A172 (cell line): ENCODE measurements at places on chromosomes 5 and 9.

- peak; percentile 71 for DNase-seq
Measured at GRCh38 chr5:159850160-159850559, 66.1 kb upstream of the ADRA1B start.

DNA sequence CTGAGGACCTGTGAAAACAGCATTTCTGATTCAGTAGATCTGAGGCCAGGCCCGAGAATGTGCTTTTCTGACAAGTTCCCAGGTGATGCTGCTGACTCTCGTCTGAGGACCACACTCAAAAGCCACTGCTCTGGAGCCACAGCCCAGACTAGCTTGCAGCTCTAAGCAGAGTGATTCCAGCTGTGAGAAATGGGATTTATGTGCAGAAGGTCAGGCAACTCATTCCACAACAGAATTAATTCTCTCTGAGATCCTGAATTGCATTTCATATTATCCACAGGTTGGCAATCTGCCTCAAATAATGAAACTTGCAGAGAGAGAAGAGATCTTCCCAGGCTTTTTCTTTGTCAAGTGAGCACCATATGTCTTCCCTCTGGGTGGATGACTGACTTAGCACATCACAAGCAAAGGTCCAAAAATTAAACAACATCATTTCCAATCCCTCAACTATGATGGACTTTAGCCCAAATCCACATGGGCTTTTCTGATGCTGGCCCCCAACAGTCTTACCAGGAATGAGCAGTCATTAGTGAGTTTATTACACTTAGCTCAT lies 140.2 kb downstream of the ALDH1A1 start:
- no peak for DNase-seq

DNA sequence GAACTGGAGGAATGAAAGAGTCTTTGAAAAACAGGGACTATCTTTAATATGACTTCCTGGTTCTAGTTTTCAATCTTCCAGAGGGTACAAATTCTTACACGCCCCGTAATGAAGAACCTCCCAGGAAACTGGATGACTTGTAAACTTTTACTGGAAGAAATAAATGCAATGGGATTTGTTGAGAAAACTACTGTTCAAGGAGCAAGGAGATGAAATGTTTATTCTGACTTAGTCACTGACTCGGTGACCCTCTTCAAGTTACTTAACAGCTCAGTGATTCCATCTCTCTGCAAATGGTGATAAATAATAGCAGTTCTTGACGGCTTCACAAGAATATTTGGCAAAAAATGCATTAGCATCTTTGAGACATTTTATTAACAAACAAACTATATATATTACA lies 858.6 kb downstream of the PTPRD start:
- peak; percentile 1 for DNase-seq

GRCh38 chr5:51172903-51173626 lies 210.2 kb upstream of the ISL1 start:
- no peak for DNase-seq

DNA sequence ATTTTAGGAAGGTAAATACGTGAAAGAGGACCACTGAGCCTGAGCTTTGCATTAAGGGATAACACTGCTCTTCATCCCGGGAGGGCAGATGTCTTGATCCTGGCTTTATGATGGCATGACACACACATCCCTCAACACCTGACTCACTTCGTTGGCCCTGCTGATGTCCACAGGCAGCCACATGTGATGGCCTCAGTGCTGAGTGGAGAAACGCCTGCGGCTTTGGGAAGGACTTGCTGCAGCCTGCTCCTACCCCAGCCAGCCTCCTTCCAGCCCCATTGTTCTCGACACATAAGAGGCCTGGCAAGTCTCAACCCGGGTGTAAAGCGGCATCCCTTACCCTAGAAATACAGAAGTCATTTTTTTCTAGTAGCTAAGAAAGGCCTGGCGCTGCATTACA lies 169.0 kb downstream of the SYK start:
- peak; percentile 29 for DNase-seq

- DNase-seq, result no peak
Measured at GRCh38 chr5:81783401-81783800, 32.5 kb upstream of the SSBP2 start.
